Dermis microvascular lymphatic vessel endothelial cell (primary cell): ENCODE measurements at places on chromosomes 5 and 9. TPM values are rescaled to one million over a fixed set of nuclear protein-coding genes. Genes with fewer than 3 reads are reported as not detected.

The ZDHHC11B gene
- total RNA-seq, result not detected in 2 replicates

The GFRA3 gene
- not detected in 2 replicates for total RNA-seq

The TLE4 gene
- total RNA-seq, result 14.0 and 16.8 TPM in 2 replicates

The LCN2 gene
- total RNA-seq, result not detected in 2 replicates

The DYNC2I2 gene
- total RNA-seq, result 54.9 and 65.9 TPM in 2 replicates

The SLC23A1 gene
- total RNA-seq, result under 0.01 TPM in 1 of 2 replicates, not detected in the other

The SPINK13 gene
- not detected in 2 replicates for total RNA-seq

The TRPM3 gene
- total RNA-seq, result 0.13 and 0.63 TPM in 2 replicates

The CAMK2A gene
- not detected in 2 replicates for total RNA-seq

The PITX1 gene
- total RNA-seq, result under 0.01 TPM in 1 of 2 replicates, not detected in the other

The DRD1 gene
- not detected in 2 replicates for total RNA-seq

The IFNA2 gene
- not detected in 2 replicates for total RNA-seq

The PSAT1 gene
- total RNA-seq, result 3.2 and 6.8 TPM in 2 replicates

The CENPP gene
- 1.6 and 2.7 TPM in 2 replicates for total RNA-seq

The KIF20A gene
- total RNA-seq, result 22.4 and 52.5 TPM in 2 replicates
